Retinal pigment epithelial cell (primary cell): ENCODE measurements at places on chromosomes 13 and 19.
A peak's percentile ranks its signal among the peaks of the same experiment; 100 is the strongest.

DNA sequence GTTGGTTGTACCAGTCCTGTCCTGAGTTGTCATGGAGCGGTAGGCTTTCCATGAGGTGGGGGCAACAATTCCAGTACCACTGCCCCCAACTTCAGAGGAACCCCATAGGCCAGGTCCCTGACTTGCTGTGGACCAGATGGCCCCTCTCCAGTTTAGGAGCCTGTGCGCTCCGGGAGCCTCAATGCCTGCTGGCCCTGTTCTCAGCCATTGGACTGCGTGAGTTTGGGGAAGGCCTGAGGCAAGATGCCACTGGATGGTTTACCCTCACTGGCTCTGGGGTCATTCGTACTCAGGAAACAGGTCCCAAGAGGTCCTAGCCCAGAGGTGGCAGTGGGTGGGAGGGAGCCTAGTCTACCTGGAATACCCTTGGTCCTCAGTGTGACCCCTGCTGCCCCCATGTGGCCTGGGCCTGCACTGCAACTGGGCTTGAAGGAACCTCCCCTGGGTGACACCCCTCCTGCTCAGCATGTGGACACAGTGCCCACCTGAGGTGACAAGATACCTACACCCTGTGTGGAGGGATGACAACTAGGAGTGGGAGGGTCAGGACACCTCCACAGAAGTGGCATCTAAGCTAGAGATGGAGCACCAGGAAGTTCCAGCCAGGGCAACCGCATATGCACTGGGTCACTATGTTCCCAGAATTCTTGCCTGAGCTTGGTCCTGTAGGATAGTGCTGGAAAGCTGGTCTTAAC is 6.0 kb upstream of the PRR19 start:
- no peak for DNase-seq

GRCh38 chr13:29801737-29802305 is 48.6 kb downstream of the UBL3 start:
- DNase-seq, result no peak

DNA sequence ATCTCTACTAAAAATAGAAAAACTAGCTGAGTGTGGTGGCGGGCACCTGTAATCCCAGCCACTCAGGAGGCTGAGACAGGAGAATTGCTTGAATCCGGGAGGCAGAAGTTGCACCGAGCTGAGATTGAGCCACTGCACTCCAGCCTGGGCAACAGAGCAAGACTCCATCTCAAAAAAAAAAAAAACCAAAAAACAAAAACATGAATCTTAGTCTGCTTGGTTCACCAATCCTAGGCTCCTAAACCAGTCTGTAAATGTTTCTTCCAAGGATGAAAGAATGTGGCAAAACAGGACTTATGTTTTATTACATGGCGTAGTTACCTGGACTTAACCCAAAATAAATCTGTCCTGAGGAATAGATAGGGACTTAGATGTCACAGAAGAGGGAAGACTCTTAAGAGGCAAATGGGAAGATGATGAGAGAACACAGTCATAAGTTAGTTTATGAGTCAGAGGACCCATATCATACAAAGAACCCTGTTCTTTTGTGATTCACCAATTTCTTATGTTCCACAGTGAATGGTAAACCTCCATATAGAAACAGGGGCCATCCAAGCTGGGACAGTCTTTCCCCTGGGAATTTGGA is 6.9 kb upstream of the FBXL3 start:
- no peak for DNase-seq

- no peak for DNase-seq
Observed at GRCh38 chr13:94128430-94128829, 351.1 kb downstream of the DCT start.

DNA sequence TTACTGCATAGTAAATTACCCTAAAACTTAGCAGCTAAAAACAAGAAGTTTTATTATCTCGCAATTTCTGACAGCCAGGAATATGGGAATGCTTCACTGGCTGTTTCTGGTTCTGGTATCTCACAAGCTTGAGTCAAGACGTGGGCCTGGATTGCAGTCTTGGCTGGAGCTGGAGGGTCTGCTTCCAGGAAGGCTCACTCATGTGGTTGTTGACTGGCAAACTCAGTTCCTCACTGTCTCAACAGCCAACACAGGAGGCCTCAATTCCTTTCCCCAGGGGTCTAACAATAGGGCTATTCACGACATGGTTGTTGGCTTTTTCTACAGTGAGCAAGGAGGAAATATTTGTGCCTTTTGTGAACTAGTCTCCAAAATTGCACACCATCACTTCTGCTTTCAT is 146.3 kb downstream of the GPC5 start:
- DNase-seq, result no peak

GRCh38 chr19:28705008-28705407 is 507.9 kb downstream of the UQCRFS1 start:
- peak; percentile 79 for DNase-seq

GRCh38 chr13:105139380-105140285 is 1395.8 kb downstream of the EFNB2 start:
- no peak for DNase-seq

DNA sequence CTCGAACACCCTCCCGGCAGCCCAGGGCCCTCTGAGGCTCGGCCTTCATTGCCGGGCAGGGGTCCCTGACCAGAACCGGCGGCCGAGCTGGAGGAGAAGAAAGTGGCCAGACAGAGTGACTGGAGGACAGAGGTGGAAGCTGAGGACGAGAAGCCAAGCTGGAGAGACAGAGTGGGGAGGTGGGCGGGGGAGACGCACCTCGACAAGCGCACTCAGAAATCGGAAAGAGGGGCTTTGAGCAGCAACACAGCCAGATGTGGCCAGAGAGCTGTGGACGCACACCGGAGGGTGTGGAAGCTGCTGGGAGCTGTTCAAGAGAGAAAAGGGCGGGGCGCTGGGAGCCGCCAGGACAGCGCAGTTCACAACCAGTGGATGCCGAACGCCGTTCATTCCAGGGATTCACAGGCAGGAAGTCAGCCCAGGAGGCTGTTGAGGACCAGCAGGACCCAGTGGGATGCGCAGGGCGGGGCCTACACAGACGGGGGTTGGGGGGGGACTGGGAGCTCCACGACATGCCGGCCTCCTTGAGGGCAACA is 28.2 kb upstream of the C13orf46 start:
- no peak for DNase-seq

- DNase-seq, result no peak
Observed at GRCh38 chr19:12834976-12835757, 788 bp upstream of the RTBDN start.

DNA sequence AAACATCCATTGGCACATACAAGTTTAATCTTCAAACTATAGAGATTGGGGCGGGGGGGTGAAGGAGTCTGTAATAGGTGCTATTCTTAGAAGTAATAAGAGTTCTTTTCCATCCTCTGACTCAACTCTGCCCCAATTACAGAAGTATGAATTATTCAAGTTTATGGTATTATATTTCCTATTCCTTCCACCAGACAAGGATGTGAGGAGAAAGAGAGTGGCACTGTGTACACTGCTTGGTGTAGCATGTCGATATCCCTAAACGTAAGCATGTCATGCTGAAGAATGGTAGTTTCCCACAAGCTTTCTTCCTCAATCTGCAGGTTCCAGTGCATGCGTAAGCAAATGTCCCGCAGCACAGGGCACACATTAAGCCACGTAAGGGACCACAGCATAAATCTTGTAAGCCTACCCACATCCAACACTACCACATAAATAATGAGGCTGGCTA is 14.1 kb downstream of the BRD4 start:
- no peak for DNase-seq

GRCh38 chr19:45509692-45510015 is 2.4 kb downstream of the VASP start:
- DNase-seq, result no peak

DNA sequence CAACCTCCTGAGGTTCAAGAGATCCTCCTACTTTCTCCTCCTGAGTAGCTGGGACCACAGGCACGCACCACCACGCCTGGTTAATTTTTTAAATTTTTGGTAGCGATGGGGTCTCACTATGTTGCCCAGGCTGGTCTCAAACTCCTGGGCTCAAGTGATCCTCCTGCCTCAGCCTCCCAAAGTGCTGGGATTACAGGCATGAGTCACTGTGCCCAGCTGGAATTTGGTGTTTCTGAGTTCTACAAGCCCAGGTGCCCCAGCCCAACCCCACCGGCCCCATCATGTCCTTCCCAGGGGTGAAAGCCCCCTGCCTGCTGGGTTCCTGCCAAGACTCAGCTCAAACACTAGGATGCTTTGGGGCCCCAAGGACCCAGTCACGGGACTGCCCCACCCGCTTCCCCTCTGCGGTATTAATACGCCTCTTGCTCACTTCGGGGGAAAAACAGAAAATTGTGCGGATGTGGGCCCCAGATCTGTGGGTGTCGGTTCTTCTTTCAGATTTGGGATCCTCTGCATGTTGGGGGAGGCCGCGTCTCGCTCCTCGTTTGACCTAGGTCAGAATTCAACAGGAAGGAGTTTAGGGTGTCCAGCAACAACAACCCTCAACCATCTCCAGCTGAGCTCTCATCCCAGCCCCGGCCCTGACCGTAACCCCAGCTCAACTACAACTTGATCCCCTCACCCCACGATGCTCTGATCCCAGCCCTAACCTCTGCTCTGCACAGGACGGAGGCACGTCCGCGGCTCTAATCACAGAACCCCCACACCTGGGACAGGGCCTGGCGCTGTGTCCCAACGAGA is 3.7 kb upstream of the FCER2 start:
- DNase-seq, result no peak

GRCh38 chr19:610071-610800 is 20.6 kb downstream of the HCN2 start:
- no peak for DNase-seq

- no peak for DNase-seq
Observed at GRCh38 chr13:28492569-28493367, 2.2 kb downstream of the FLT1 start.

GRCh38 chr19:13691569-13692435 is 72.5 kb upstream of the MRI1 start:
- DNase-seq, result peak; percentile 4

GRCh38 chr19:46759206-46759605 is 13.0 kb upstream of the STRN4 start:
- no peak for DNase-seq

GRCh38 chr19:2529473-2529918 is 53.6 kb downstream of the GADD45B start:
- no peak for DNase-seq

DNA sequence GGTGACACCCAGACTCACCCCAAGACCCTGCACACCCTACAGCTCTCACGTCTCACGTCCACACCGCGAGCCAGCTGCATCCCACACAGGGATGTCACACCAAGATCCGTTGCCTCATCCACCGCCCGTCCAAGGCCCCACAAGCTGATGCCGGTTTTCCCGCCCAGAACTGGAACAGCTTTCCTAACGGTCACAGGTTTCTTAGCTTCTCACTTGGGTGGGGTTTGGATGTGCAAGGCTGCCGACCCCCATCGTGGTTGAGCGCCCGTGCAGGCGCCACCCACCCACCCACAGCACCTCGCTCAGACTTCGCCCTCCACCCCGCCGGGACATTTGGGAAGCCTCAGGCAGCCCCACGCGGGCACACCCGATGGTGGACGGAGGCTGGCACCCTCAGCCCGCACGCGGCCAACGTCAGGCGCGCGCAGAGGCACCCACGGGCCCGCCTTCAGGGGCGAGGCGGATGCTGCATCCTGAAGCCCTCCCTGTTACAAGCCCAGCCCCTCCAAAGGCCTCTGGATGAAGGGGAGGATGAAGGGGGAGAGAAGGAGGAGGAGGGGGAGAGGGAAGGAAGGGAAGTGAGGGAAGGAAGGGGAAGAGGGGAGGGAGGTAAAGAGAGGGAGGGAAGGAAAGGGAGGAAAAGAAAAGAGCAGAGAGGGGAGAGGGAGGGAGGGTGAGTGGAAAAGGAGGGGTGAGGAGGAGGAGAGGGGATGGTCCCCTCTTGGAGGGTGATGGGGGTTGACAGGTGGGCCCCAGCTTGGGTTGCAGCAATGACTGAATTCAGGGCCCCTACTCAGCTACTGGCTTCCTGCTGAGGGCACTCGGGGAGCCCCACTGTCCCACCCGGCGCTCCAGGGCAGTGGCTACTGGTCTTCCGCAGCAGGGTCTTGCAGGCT is 12.8 kb downstream of the ONECUT3 start:
- DNase-seq, result no peak

- DNase-seq, result no peak
Observed at GRCh38 chr19:1512671-1513498, at the start of gene ADAMTSL5. Gene ADAMTSL5, minus strand, starts transcription at chr19:1513019. Its CDS starts 2,076 bp downstream, at chr19:1510943.

GRCh38 chr13:21399741-21400140 is 59.4 kb downstream of the ZDHHC20 start:
- DNase-seq, result no peak

- DNase-seq, result no peak
Observed at GRCh38 chr19:8196271-8196927, 12.8 kb upstream of the CERS4 start.

DNA sequence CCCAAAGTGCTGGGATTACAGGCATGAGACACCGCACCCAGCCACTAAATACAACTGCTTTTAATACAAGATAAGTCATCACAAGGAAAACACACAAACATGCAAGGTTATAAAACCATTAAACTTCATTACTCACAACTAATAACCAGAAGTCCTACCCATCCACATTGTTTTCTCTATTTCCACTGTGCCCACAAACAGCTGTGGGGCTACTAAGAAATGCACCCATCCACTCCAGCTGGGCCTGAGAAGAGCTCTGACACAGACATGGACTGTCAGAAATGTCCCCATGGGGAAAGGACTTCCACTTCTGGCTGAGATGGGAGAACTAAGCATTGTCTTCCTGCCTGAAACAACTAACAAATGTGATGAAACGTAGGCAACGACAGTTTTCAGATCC is 17.2 kb downstream of the SAFB2 start:
- DNase-seq, result no peak

GRCh38 chr19:4516939-4517300 is 1.4 kb downstream of the PLIN4 start:
- DNase-seq, result no peak

- DNase-seq, result no peak
Observed at GRCh38 chr19:18013210-18014111, 5.5 kb downstream of the ARRDC2 start.

DNA sequence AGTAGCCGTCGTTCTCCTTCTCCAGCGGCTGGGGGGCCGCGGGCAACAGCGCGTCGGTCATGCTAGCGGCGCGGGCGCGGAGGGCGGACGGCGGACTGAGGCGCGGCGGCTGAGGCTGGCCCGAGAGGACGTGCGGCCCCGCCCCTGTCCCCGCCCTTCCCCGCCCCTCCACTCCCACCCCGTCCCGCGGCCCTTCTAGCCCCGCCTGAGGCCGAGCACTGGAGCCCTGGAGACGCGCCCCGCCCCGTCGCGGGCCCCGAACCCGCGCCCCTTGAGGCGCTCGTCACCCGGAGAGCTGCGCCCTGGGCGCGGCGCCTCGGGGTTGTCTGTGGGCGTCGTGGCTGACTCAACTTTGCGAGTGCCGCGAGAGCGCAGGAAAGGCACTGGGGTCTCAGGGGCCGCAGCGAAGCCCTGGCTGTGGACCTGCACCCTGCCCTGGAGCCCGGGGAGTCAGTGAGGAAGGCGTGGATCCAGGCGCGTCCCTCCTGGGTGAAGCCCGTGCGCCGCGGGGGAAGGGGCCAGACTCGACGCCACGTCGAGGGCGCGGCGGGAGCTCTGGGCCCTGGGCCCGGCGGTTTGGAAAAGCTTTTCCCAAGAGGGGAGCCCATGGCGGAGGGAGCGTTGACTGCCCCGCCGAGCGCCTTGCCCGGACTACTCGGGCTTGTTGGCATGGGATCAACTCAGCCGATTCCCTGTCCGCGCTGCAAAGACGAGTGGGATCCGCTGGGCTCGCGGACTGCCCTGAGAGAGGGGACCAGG is at the start of gene RHPN2:
Gene RHPN2, minus strand, starts transcription at position 97 of the 759 bp plus-strand sequence. Its CDS starts 36 bp downstream, at position 61.
- DNase-seq, result no peak
